ENCODE measurements at places on chromosomes 7 and 10. TPM values are rescaled to one million over a fixed set of nuclear protein-coding genes. Genes with fewer than 3 reads are reported as not detected.

DNA sequence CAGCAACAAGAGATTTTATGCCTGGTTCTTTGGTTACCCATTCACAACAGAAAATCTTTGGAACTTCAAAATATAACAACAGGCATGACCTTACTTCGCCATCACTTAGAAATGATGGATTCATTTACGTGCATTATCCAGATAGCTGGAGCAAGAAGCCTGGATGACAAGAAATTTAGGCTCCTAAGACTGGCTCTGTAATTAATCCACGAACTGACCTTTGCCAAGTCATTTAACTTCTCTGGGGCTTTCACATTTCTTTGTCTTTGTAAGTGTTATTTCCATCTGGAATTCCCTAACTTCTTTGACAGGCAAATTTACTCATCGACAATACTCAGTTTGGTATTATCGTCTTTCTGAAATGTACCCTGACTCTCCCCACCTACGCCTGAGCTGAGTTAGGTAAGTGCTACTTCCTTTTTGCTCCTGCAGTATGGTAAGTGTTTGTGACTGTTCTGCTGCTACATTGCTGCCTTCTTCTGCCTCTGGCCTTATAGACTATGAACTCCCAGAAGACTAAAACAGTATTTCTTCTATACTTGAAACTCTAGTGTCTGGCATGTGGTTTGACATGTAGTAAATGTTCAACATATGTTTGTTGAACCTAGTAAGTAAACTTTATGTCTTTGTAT, 5.5 kb upstream of the MDFIC start:
- DNase-seq, result no peak

GRCh38 chr10:54691331-54691730, 109.7 kb downstream of the PCDH15 start:
- no peak for DNase-seq

- DNase-seq, result no peak
Observed at GRCh38 chr10:124975977-124976514, 34.1 kb downstream of the ZRANB1 start.

GRCh38 chr10:103839872-103840739, 15.3 kb downstream of the SH3PXD2A start:
- DNase-seq, result peak; percentile 43

DNA sequence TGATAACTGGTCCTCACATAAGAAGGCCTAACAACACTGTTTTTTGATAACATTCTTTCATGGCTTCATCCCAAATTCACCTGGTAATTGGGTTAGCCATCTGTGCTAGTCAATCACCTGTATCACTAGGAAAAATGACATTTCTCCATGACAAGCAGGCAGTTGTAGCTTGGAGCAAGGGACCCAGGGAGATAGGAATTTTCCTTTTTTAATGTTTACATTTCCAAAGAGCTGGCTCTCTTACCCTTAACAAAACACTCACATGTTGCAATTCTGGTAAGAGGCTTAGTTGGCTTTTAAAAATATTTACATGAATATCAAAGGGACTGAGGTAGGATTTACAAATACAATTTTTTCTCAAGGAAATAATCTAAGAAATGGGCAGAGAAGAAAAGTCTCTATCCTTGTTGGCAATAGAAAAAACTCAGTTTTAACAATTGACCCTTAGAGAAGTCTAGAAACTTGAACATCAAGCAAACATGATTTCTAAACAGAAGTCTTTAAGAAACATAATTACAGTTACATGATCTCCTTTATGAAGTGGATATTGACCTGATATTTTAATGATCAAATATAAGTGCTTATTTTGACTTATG, 16.1 kb upstream of the AKR1C1 start:
- no peak for DNase-seq

GRCh38 chr10:48447356-48448215, 141.1 kb downstream of the MAPK8 start:
- DNase-seq, result no peak

- DNase-seq, result no peak
Observed at GRCh38 chr10:1521741-1522140, 215.6 kb downstream of the ADARB2 start.

DNA sequence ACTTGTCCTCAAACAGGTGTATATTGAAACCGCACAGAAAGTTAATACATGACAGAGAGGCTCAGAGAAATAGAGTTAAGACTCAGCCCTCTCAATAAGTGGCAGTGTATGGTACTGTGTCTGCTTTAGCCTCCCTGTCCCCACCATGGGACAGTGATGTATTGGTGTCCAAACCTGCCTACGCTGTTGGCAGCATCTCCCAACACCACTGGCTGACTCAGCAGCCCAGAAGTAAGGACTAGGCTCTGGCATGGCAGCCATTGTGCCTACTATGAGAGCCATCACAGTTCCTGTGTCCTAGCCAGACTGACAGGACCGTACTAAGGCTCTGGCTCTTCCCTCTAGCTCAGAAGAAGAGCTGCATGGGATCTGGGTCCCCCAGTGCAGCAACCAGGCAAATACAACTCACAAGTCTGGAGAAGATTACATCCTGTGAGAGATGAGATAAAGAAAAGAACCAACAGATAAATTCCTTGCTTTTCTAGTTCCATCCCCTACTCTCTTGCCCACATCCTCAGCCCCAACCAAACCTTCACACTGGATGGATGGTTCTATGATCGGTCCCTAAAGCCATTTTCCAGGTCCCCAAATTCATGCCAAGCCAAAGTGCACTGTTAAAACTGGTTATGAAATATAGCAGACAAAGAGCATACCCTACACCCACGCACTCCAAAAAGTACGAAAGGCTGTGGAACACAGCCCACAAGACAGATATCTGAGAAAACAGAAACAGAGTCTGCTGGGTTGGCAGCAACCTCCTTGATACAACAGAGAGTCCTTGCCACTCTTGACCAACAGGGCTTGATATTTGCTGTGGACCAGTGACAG, 44.1 kb upstream of the DMTF1 start:
- DNase-seq, result no peak

DNA sequence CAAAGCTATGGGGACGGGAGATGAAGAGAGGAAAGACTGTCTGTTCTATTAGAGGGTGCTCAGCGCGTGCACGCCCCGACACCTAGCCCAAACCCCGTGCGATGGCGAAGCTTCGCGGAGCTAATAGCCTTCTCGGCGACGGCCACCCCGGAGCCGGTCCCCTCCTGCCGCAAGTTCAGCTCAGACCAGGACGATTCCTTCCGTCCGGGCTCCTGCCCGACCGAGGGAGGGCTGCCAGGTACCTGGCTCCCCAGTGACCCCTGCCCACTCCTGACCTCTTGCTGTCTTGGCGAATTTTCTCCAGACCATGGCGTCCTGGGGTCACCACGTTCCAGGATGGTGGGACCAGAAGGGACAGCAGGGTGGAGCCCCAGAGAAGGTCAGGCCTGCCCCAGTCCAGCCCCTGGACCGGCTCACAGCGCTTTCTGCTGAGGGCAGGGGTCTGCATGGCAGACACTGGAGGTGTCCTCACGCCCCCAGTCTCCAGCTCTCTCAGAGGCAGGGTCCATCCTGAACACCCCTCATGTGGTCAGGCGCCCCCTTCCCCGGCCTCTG, 36.7 kb downstream of the UNCX start:
- DNase-seq, result no peak

GRCh38 chr7:112989531-112989930, 97.1 kb downstream of the GPR85 start:
- DNase-seq, result no peak

- DNase-seq, result no peak
Observed at GRCh38 chr10:84230359-84230758, 5.0 kb upstream of the LRIT2 start.

DNA sequence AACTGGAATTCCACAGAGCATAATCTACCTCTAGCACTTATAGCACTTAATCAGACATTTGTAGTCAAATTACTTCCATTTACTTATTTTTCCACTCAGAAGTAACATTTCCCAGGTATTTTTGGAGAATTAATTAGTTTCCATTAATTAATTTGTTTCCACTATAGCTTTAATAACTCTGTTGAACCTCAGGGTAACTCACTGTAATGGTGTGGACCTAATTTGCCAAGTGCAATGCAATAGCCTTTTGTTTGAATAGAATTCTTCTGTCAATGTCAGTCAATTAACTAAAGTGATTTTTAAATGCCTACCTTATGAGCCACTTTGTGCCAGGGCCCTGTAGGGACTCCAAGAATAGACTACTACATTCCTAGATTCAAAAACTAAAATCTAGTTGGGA, 115.4 kb downstream of the CSTF2T start:
- no peak for DNase-seq

DNA sequence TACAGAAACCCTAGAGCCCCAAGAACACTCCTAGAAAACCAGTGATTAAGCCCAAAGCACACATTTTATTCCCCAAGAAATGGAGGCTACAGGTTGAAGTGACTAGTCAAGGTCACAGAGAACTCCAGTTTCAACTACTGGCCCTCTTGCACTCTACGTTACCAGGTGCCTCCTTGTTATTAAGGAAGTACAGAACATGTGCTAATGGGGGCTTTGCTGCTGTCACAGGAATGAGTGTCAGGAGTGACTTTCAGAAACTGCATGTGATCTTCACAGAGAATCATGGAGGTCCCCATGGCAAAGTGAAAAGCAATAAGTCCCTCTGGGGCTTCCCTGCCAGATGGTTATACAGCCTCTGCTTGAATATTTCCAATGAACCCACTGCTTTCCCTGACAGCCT, 19.3 kb downstream of the JAZF1 start:
- no peak for DNase-seq

DNA sequence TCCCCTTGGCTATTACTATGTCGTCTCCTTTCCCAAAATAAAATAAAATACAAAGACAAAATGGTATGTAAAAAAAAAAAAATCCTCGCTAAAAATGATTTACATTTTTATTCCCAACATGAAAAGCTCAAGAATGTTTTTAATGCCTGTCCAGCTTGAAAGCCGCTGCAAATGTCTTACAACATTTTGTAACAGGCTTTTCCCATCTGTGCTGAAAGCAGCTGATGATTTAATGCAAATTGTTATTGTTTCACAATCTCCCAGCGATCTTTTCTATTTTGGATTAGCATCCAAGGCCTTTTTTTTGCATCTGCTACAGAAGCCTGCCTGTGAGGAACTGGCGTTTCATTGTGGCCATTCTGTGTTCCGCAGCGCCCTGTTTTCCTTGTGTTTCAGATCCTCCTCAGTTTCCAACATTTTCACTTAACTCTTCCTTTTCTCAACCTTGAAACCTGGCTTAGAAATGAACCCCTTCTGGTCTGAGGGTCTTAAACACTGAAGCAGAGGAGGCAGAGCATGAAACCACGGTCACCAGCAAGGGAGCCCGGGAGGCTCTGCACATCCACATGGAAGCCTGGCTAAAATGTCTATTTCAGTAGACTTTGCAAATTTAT, 712.1 kb downstream of the PARD3 start:
- DNase-seq, result no peak

GRCh38 chr10:55426138-55426537, 625.1 kb upstream of the PCDH15 start:
- DNase-seq, result peak; percentile 52

DNA sequence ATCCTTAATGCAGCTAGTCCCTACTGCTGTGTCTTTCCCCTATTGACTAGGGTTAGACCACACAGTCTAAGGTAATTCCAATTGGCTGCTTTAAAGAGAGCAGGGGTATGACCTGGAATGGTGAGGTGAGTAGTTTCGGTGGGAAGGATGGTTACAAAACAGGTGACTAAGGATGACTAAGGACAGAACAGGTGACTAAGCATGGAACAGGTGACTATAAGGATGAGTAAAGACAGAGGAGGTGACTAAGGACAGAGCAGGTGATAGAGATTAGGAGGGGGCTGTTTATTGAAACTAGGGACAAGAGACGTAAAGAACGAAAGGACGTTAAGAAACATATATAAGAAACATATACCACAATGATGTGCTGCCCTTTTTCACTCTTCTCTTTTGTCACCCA, 145.1 kb upstream of the TMEM106B start:
- DNase-seq, result no peak

GRCh38 chr7:154591544-154591943, 411.4 kb downstream of the PAXIP1 start:
- no peak for DNase-seq

DNA sequence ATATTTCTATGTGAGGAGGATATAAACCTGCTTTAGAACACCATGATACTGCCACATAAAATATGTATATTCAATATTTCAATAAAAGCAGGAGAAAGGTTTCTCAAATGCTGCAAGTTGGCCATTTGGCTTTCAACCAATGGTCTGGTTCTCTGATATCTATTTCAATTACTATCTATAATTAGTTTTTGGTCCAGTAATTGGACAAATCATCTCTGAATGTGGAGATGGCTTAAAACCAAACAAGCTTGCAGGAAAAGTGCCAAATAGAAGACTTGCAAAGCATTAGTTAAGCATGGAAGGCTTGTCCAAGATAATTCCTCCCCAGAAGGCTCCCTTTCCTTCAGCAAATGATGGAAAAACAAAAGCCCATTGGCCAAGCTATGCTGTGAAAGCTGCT, 140.1 kb downstream of the CPEB3 start:
- no peak for DNase-seq

- DNase-seq, result no peak
Observed at GRCh38 chr7:121420976-121421375, 24.9 kb upstream of the FAM3C start.

DNA sequence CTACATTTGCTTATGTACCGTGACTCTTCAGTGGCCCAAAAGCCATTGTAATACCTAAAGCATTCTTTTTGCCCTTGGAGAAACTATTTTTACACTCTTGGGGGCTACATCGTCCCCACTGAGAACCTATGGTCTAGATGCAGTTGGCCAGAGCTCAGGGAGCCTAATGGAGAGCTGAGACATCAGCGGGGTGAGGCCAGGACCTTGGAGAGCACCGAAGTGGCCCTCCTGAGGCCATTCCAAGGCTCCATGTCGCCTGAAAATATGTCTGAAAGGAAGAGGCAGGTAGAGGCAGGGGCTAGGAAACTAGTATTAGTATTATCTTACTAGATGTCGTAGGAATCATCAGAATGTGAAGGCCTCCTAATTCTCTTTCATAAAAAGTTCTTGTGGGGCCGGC, 4.9 kb downstream of the PKD2L1 start:
- peak; percentile 75 for DNase-seq

- DNase-seq, result no peak
Observed at GRCh38 chr7:98241674-98242241, 10.3 kb downstream of the TECPR1 start.

DNA sequence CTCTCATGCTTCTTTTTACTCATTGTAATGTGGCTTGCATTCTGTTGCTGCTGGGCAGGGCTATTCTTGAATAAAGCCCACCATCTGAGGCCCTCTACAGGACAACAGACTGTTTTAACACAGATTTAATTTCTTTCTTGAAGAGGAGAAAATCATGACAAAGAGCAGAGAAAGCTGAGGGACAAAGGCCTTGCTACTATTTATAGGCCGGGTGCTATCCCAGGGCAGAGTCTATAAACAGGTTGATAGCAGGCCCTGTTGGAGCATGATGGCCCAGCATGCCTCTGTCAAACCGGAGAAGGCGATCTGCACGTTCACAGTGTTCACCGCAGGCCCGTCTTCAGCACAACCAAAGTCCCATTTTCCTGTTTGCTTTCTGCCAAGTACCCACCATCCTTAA, 3.0 kb downstream of the VIPR2 start:
- peak; percentile 45 for DNase-seq

PNLIPRP3 gene
- not detected for total RNA-seq

STX1A gene
- total RNA-seq, result 21.9 TPM

GLI3 gene
- 33.0 TPM for total RNA-seq

FIS1 gene
- 92.2 TPM for total RNA-seq

RNF32 gene
- total RNA-seq, result 3.0 TPM

CALML5 gene
- total RNA-seq, result not detected

BHLHA15 gene
- total RNA-seq, result 4.8 TPM

EDRF1 gene
- total RNA-seq, result 63.4 TPM

FOXI2 gene
- not detected for total RNA-seq

TSPAN14 gene
- 68.9 TPM for total RNA-seq

KCNH2 gene
- total RNA-seq, result 11.1 TPM

OR2A5 gene
- not detected for total RNA-seq

DEPP1 gene
- total RNA-seq, result not detected

SDHAF3 gene
- 59.5 TPM for total RNA-seq

PILRA gene
- total RNA-seq, result 0.68 TPM

STEAP1B gene
- 3.0 TPM for total RNA-seq

HOXA6 gene
- not detected for total RNA-seq
